ENCODE measurements at places on chromosomes 16 and 17.

GRCh38 chr16:56119133-56119532 is 72.2 kb upstream of the GNAO1 start:
- DNase-seq: no peak

DNA sequence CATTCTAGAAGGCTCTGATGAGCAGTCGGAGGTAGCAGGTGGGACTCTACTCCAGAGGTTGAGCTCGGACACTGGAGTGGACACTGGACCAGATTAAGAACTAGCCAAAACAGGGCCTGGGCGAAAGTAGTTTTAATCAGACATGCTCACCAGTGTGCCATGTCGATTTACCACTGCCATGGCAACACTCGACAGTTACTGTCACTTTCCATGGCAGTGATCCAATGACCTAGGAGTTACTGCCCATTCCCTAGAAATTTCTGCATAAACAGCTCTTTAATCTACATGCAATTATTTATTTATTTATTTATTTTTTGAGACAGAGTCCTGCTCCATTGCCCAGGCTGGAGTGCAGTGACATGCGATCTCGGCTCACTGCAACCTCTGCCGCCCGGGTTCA is 7.2 kb upstream of the METTL9 start:
- no peak for DNase-seq

GRCh38 chr16:85204242-85205010 is 92.2 kb upstream of the CIBAR2 start:
- DNase-seq: no peak

DNA sequence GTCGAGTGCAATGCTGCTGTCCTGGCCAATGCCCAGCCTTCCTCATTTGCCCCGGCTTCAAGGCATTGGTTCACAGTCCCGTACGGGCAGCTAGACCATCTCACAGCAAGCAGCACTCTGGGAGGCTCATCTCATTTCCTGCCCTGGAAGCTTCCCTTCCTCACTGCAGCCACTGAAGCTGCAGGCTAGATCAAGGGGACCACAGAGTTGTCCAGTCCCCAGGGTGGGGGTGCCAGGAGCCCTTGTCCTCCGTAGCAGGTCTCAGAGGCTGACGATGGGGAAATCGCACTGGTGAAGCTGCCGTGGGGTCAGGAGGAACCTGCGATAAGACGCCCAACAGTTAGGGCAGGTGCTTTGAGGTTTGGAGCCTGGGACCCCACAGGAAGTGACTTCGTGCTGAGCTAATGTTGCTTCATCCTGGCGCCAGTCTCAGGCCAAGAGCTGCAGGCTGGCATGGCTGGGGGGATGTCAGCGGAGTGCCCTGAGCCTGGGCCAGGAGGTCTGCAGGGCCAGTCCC is at the start of gene SPNS3:
Gene SPNS3, plus strand, starts transcription at position 426 of the 517 bp plus-strand sequence. Its CDS starts 28 bp downstream, at position 454.
- no peak for DNase-seq

DNA sequence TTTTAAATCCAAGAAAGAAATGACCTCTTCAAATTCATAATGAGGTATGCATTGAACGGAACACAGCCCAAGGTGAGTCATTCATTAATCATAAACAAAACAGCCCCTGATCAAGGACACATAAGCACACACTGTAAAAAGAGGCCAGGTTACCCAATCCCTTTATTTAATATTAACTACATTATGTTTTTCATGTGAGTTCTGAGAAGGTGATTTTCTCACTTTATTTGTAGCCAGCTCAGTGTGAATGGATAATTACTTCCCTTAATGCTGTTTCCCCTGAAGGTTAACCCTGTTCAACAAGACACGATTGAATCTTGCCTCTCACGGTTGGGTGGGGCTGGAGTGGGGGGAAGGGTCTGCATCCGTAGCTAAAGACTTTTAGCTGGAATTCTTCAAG is 257.3 kb upstream of the SALL1 start:
- DNase-seq: no peak

All from activated T-helper 1 cell treated with Interleukin-2 at 50 U/mL for 16 hours (primary cell).